ENCODE measurements at places on chromosomes 11 and 22. TPM values are rescaled to one million over a fixed set of nuclear protein-coding genes. Genes with fewer than 3 reads are reported as not detected.

DNA sequence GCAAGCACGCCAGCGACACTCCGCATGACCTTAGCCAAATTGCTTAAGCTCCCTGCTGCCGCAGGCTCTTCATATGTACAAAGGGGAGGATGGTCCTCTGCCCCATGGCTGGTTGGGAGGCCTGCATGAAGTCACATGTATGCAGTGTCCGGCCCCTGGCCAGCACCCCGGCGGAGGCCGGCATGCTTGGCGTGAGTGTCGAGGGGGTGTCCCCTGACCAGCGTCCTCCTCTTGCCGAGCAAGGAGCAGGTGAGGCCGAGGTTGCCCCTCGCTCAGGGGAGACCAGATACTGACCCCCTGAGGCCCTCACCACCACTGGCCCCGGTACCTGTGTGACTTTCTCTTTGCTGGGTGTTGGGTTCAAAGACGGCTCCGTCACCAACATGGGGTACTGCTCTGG lies 50.2 kb downstream of the DHCR7 start:
- no peak for DNase-seq

DNA sequence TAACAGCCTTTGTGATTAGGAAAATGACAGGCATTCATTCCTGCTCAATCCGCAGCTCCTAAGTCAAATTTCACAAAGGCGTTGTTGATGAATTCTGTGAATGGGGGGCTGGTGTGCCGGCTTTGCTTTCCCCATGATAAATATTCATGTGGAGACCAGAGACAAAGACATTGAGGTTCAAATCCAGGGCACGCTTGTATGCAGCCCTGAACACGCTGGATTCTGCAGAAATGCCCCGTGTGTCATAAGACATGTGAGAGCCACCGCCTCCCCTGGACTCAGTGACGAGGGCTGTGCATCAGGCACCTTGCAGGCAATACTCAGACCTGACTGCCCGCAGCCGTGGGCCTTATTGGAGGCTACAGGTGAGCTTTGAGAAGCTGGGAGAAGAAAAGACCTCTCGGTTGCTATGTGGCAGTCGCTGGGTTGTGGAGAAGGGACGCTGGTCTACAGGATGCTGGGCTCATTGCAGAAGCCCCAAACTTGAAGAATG lies 906.2 kb downstream of the BRD1 start:
- DNase-seq, result no peak

DNA sequence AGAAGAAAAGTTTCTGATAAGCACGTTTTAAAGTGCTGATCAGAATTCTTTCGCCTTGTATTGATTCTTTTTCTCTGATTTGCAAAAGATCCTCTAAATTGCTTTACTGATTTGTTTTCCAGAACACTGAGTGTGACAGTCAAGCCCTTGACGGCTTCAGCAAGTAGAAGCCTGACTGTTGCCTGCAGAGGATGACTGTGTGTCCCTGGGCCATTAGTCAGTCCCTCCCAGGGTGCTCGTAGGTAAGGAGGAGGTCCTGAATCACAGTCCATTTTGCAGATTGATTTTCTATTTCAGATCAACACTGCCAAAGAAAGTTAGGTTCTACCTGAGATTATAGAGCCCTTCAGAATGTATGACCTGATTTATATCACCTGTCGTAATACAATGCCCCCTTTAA lies 38.6 kb upstream of the POGLUT3 start:
- no peak for DNase-seq

GRCh38 chr11:1652026-1652425 lies 22.5 kb downstream of the KRTAP5-5 start:
- DNase-seq, result no peak

- DNase-seq, result no peak
Measured at GRCh38 chr11:119764108-119764868, 35.3 kb upstream of the NECTIN1 start.

- peak; percentile 74 for DNase-seq
Measured at GRCh38 chr22:30261134-30261533, 5.5 kb downstream of the OSM start.

The NXPE4 gene
- total RNA-seq, result not detected

The JAML gene
- not detected for total RNA-seq

The LARGE1 gene
- 4.9 TPM for total RNA-seq

The MUC15 gene
- total RNA-seq, result 7.1 TPM
